CD4-positive, alpha-beta T cell treated with Interleukin-15 for 4 hours (primary cell): ENCODE measurements at places on chromosomes 2 and 18.

DNA sequence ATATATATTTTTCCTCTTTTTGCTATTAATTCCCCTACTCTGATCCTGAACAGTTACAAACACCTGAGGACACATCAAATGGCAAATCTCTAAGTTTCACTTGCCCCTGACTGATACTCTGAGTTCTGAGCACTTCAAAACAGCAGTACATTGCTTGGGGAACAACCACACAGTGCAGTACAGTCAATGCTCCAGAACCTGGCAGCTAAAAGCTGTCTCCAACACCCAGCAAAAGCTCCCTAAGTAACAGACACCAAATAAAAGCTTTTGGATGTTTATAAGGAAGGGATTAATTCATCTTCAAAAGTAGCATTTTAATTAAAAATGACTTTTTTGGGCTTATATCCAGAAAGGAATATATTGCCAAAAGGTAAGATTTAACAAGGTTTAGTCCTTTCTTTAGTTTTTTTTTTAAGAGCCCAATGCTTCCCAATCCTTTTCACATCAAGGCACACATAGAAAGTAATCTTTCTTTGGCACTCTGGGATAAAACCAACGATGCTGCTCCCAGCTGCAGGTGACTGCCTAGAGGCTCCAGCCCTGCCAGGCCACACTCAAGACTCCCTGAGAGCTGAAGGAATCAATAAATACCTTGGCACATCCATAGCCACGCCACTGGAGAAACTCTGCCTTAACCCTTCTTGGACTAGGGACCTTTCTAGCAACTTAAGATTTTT is 164.9 kb upstream of the ZFP36L2 start:
- DNase-seq = no peak

DNA sequence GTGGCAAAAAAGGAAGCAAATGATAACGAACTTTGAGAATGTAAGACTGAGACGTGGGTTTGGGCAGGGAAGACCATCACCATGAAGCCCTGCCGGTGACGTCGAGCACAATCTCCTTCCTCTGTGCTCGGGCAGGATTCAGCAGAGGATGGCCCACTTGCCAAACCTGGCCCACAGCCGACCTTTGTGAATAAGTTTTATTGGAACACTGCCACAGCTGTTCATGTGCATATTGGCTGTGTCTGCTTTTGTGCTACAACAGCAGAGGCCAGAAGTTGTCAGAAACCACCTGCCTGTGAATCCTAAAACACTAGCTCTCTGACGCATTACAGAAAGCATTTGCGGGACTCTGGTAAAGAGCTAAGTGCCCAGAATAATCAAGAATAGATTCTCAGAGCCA is 223.9 kb downstream of the MYT1L start:
- DNase-seq = no peak

GRCh38 chr2:72806280-72806945 is 19.4 kb downstream of the EXOC6B start:
- DNase-seq = no peak

GRCh38 chr2:64352292-64352691 is 101.7 kb upstream of the LGALSL start:
- DNase-seq = no peak
